ENCODE measurements at places on chromosomes 4 and X.
A peak's percentile ranks its signal among the peaks of the same experiment; 100 is the strongest.

DNA sequence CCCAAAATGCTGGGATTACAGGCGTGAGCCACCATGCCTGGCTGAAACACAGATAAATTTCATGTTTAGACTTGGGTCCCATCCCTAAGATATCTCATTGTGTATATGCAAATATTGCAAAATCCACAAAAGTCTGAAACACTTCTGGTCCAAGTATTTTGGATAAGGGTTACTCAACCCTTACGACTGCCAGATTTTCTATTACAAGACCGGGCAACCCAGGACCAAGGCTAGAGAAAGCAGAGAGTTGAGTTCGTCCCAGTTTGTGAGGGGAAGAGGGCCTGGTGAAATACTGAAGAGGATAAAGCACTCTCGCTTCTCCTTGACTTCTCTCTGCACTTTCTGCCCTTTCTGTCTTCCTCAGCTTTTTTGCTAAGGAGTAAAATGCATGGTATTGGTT lies 34.5 kb downstream of the ZFX start:
- DNase-seq, result no peak

DNA sequence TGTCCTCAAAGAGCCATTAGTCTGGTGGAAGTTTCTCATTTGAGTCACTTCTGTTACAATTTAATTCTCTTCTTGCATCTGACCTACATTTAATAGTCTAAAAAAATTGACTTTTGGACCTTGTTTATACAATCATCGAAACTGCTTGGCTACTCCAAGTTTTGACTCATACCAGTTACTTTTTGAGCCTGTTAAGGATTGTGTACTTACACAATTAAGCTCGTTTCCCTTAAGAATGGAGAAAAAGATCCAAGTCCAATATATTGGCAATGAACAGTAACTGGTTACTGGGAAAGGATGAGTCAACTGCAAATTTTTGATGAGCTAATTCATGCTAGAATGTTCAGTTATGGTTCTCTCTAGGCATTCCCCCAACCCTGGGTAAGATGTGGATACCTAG lies 58.2 kb downstream of the DCX start:
- DNase-seq, result no peak

DNA sequence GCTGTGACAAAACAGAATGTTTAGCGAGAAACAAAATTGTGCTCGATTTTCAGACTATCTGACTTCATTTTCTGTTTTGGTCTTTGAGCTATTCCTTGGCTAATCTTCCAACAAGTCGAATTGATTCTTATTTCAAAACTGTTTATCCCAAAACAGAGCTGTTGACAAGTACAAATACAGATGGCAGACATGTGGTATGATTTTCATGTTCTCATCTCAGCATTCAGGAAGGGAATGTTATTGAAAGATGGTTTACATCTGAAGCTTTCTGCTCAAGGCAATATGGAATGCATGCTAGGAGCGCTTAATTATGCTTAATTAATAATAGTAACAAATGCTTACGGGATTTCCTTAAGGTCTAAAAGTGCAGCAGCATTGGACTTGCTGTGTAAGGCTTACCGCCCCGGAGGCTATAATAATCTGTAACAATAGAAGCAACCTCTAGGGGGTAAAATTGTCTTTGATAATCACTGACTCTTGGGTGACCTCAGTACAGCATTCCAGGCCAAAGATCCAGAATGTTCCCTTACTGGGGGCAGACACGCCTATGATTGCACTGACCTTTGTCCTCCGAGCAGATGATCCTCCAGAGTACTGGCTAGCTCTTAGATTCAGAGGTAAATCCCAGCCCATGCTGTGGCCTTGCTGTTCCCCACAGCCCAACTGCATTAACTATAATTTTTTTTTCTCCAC lies 16.4 kb downstream of the LSM6 start:
- no peak for DNase-seq

DNA sequence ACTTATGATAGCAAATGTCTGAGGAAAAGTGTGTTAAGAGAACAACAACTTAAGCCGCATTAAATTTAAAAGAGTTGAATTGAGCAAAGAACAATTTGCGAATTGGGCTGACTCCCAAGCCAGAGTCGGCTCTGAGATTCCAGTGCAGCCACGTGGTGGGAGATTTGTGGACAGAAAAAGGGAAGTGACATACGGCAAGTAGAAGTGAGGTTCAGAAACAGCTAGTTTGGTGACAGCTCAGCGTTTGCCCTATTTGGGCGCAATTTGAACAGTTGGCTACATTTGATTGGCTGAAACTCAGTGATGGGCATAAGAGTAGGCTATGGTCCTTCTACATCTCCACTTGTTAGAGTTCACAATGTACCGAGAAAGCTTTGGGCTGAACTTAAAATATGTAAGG lies 124.0 kb downstream of the PRKX start:
- DNase-seq, result no peak

DNA sequence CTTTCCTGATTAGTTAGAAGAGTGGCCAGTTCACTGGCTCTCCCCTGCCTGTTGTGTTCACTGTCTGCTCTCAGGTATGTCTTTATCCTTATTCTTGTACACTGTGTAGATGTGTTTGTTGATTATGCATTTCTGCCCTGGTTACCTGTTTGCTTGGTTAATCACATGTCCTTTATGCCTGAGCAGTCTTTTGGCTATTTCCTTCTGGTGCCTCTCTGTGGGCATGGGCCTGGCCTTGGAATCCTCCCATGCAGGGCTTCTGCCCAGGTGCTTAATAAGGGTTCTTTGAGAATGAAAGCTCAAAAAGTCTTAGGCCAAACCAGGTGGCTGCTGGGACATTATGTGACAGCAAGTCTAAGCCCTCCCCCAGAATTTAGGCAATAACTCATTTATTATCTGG lies 26.5 kb downstream of the OTUD6A start:
- DNase-seq, result no peak

DNA sequence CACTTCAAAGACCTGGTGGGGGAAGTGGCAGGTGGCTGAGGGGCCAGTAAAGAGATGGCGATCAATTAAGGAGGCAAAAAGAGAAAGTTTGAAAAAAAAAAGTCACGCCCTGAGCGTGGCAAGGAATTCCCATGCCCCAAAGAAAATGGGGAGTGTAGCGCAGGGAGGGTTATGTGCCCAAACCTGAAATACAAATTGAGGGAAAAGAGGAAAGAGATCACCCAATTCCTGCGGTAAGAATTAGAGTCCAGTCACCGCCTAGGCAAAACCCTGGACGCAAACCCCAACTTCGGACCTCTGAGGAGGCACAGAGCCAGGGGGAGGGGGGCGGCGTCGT lies 595 bp downstream of the ENOX2 start:
- no peak for DNase-seq

DNA sequence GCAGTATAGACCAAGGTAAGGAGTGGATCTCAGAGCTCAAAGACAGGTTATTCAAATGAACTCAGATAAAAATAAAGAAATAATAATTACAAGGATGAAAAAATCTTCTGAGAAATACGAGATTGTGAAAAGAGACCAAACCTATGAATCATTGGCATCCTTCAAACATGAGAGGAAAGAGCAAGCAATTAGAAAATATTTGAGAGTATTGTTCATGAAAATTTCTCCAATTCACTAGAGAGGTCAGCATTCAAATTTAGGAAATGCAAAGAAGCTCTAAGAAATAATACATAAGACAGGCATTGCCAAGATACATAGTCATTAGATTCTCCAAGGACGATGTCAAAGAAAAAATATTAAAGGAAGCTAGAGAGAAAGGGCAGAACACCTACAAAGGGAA lies 93.5 kb upstream of the GALNTL6 start:
- no peak for DNase-seq

GRCh38 chr4:95643627-95644026 lies 94.9 kb upstream of the UNC5C start:
- no peak for DNase-seq

DNA sequence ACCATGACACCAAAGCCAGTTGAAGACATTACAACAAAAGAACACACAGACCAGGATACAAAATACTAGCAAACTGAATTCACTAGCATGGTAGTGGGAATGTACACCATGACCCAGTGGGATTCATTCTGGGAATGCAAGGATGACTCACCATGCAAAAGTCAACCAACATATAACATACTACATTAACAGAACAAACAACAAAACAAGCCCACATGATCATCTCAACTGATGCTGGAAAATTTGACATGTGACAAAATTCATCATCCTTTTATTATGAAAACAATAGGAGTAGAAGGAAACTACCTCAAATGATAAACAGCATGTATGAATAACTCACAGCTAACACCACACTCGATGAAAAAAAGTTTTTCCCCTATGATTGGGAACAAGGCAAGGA lies 190.2 kb downstream of the DCLK2 start:
- DNase-seq, result no peak

- DNase-seq, result no peak
These were observed 641.8 kb downstream of the FSTL5 start for GRCh38 chr4:161522031-161522430.

GRCh38 chr4:61468024-61468720 lies 268.0 kb downstream of the ADGRL3 start:
- no peak for DNase-seq

- DNase-seq, result no peak
These were observed 116.9 kb downstream of the COL25A1 start for GRCh38 chr4:109185548-109185947.

DNA sequence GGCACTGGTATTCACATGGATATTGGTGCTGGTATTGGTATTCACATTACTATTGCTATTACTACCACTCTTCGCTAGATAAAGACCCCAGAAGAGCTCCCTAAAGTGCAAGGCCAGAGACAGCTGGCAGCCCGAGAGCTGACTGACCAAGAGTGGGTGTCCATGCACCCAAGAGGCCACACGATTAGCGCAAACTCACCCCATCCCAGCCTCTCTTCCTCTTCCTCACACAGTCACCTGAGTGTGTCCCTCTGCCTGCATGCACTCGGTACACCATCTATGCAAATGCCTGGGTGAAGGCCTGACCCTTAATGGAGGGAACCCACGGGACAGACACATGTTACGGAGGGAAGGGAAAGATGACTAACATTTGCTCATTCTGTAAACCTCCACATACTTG lies 86.7 kb downstream of the HAUS3 start:
- no peak for DNase-seq

GRCh38 chr4:120082251-120082650 lies 15.6 kb upstream of the MAD2L1 start:
- no peak for DNase-seq

GRCh38 chr4:47415719-47416118 lies 47.8 kb downstream of the COMMD8 start:
- DNase-seq, result no peak

GRCh38 chr4:124282301-124282898 lies 430.1 kb downstream of the ANKRD50 start:
- DNase-seq, result no peak

DNA sequence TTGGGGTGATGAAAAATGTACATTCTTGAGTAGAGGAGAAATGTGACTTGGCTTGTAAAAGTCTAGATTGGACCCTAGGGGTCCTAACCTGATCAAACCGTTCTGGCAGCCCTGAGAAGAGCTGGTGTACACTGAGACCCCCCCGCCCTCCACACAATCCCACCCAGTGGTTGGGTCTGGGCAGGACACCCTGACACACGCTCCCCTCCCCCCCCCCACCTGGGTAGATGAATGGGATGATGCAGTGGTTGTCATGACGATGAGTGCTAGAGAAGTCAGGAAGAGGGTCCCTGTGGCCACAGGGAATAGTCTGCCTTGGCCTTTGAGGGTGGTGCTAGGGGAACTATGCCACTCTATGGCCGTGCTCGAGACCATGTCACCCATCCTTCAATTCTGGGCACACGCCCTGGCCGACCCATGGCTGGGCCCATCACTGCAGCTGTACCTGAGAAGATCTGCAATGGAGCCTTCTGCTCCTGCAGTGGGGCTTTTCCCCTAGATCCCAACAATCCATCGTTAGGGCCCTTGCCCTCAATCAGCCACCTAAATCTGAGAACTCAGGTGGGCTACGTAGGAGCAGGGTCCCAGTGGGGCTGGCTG lies 4.4 kb downstream of the CDK16 start:
- DNase-seq, result no peak

GRCh38 chr4:153137677-153138630 lies 66.3 kb upstream of the TRIM2 start:
- DNase-seq, result no peak

DNA sequence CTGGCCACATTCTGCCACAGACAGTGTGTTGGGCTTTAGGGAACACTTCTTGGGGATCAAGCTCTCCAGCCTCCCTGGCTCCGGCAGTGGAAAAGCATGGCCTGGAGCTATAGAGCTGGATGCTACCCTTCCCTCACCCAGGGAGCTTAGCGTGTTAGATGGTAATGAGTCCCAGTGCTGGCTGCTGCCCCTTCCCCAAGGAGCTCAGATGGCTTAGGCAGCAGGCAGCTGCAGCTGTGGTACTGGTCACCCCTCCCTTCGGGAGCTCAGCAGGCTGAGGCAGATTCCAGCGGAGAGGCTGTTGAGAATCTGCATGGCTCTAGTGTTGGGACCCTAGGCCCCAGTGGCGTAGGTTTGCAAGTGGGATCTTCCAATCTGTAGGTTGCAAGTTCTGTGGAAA lies 19.5 kb downstream of the TMEM144 start:
- DNase-seq, result no peak

DNA sequence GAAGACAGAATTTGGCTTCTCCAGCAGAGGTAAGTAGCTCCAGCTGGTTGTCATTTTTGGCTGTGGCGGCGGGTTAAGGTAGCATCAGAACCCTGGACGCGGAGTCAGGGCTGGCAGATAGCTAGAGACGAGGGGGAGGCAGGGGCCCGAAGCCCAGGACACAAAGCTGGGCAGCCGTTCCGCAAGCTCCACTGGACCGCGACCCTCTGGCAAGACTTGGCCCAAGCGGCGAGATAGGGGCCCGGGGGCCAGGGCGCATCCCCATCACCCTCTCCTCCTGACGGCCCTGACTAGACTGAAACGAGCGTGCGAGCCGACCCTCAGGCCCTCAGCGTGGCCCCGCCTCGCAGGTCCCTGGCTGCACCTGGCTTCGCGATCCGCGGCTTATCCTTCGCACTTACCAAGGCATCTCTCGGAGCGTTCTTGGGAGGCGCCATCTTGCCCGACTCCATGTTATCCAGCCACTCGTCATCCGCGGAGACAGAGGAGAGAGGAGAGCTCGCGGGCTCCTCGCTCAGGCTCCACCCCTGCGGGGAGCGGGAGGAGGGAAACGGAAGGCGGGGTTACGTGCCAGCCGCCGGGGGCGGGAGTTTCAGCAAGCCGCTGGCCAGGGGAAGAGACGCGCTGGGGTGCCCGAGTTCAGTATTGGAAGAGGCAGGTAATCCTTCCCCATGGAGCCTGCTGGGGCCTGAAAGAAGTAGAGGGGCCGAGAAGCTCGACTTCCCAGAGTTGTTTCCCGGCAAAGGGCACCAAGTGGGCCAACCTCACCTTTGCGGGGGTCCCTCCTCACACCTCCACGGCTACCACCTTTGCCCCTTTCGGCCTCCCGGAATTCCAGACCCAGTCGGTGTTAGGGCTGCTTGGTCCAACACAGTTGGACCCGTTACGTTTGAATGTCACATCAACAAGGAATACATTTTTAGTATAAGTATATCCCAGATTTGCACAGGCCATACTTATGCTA lies at the start of gene TAF9B:
Gene TAF9B (minus strand): TSS at position 491 of the 964 bp plus-strand sequence. CDS start 39 bp downstream, at position 452.
- DNase-seq, result peak; percentile 83

DNA sequence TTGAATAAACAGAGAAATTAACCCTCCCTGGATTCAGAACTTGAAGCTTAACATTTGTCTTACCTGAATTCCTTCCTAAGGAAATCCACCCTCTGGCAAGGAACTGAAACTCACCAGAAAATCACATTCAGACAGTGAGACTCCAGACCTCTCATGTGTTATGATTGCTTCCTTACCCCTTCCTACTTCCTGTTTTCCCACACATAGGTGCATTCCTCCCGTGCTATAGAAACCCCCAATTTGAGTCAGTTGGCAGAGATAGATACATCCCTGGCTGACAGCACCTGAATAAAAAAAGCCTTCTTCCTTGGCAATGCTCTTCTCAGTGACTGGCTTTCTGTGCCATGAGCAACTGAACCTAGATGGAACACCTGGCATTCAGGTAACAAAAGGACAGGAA lies 157.0 kb upstream of the SMIM31 start:
- no peak for DNase-seq

Data from left forelimb (tissue), 1 donor.